ENCODE measurements at places on chromosomes 16 and 17.
A peak's percentile ranks its signal among the peaks of the same experiment; 100 is the strongest.

DNA sequence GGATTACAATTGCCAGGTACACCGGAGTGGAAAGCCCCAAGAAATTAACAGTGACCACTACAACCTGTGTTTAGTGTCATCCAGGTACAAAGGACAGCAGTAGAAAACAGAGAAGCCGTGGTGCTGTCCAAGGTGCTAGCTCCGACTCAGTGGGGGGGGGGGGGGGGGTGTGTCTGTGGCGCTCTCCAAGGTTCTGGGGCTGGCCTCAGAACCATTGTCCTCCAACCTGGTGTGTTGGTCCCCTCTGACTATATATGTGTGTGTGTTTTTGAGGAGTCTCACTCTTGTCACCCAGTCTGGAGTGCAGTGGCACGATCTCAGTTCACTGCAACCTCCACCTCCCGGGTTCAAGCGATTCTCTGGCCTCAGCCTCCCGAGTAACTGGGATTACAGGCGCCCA is 5.8 kb upstream of the ZNF23 start:
- peak; percentile 37 for DNase-seq

DNA sequence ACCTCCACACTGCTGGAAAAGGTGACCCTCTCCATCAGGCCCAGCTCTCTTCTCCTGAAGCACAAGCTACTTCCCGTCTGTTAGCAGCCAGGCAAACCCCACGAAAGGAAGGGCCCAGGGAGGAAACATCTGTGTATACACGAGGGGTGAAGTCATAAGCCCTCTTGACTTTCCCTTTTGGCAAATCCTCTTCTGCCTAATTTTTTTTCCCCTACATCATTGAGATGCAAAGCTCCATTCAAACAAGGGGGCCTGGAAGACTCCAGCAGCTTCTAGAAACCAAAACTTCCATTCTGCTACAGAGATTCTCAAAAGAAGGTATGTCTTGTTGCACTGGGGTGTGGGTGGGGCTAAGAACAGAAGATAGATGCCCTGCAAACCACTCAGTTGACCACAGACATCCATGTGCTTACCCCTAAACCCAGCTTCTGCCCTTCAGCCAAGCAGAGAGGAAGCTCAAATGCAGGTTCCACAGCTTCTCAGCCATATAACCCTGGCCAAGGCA is 145.6 kb upstream of the RCVRN start:
- DNase-seq: no peak

GRCh38 chr17:66676421-66676820 is 158.5 kb upstream of the CACNG5 start:
- DNase-seq: no peak

GRCh38 chr16:66521252-66521713 is 28.6 kb downstream of the TK2 start:
- DNase-seq: no peak

DNA sequence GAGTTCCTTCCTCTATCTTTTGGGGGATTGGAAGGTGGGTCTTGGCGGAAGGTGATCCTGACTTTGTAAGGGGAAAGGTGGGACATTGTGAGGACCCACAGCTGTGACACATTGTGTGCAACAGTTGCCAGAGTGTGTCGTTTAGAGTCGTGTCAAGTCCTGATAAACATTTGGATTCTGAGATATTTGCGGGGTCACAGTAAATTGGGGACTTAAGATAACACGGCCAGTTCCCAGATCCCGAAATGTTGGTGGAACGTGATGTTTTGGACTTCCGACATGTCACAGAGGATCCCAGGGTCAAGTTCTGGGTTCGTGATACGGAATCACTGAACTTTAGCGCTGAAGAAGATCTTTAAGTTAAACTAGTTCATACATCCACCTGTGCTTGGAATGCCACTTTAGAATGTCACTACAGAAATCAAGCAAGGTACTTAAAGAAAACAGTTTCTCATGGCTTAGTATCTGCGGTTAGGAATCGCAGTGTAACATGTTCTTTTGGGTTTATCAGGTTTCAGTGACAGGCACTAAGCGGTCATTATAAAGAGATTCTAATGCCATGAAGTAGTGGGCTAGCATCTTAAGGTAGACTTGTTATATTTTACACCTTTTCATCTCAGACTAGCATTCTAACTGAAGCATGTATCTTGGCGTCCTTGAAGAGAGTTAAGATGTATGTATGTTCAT is 815 bp downstream of the ATAD5 start:
- DNase-seq: no peak

- no peak for DNase-seq
Observed at GRCh38 chr16:68399456-68399855, 48.9 kb downstream of the SMPD3 start.

DNA sequence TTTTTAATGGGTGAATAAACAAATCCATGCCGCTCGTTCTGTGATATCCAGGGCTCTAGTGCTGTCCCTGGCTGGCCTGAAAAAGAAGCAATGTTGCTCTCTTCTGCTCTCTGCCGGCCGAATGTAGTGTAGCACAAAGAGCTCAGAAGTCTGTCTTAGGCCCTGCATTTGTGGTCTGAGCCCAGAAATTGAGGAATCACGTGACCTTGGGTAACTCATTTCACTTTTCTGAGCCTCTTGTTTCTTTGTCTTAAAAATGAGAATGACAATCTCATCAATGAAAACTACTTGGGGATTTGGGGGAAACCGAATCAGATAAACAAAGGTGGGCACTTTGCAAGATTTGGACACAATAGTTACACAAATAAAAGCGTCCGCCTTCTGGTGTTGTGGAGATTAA is 381.6 kb upstream of the ASIC2 start:
- peak; percentile 4 for DNase-seq

DNA sequence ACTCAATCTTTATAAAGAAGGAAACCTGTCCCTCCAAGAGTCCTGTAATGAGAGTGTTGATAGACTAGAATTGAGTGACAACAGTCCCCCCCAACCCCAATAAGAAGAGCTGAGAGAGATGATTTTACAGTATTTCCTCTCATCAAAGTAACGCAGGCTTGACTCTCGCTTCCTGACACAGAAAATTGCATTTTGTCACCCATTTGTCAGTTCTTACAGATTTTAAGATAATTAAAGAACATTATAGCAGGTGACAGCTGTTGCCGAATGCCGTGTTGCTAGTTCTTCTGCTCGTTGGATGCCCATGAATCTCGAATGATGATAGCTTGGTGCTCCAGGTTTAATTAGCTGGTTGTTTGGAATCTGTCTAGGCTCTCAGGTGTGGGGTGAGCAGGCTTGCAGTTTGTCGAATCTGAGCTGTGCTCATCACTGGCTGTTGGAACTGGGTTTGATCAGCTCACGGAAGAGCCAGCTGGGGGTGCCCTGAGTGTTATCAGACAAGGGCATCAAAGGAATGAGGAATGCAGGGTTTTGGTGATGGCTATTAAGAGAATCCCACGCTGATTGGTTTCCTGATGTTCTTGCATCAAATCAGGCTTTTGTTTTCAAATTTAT is 84.8 kb upstream of the CPHXL start:
- no peak for DNase-seq

DNA sequence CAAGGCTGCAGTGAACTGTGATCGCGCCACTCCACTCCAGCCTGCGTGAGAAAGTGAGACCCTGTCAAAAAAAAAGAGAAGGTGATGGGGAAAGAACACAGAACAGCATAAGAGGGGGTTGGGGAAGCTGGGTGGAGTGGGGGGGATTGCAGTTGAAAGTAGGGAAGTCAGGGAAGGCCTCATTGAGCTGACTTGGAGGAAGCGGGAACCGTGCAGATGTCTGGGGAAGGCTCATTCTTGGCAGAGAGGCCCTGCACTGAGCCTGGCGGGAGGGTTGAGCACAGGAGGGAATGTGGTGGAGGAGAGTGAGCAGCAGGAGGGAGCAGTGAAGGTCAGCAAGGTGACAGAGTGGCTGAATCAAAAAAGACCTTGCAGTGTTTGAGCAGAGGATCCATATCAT is 26.9 kb downstream of the IL4R start:
- DNase-seq: no peak

DNA sequence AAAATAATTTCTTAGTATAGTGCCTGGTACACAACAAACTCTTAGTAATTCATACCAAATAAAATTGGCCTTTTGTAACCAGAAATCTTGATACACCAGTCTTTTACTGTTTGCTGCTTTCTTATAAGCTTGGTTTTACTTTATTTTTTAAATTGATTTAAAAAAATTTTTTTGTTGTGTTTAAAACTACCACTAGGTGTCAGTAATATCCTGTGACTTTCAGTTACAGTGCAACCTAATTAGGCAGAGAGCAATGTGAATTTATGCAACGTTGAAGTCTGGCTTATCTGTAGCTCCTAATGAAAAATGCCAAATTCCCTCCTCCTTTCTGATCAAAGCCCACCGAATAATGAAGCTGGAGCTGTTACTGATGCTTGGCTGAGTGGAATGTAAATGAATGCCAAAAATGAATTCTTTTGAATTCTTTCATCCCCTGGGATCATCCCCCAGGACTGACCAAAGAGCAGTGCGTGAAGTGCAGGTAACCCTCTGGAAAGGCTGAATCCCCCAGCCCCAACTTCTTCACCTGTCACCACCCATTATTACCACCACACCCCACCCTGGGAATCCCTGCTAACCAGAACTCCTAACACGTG is 3.8 kb downstream of the ERCC4 start:
- no peak for DNase-seq

GRCh38 chr17:7318121-7318860 is 3.1 kb upstream of the GPS2 start:
- no peak for DNase-seq

GRCh38 chr16:79250502-79251098 is 349.9 kb downstream of the MAF start:
- no peak for DNase-seq

DNA sequence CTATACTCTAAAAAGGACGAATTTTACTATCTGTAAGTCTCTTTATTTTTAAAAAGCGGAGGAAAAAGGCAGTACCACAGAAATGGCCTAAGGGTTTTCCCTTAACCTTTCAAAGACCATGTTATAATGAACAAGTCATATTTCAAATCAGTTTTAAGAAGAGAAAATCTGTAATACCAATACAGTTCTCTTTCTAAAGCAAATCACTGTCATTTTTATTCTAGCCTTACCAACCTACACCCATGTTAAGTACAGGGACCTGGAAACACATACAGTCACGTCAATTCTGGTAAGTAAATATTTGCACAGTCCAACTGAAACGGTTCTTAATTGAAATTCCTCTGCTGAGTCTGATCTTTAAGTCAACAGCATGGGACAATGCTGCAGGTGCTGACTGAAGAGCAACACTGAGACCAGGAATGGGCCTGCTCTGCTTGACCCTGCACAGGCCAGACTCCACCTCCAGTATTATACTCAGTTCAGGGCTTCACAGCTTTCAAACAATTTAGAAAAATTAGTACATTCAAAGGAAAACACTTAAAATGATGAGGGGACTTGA is 20.2 kb downstream of the MBTPS1 start:
- no peak for DNase-seq

DNA sequence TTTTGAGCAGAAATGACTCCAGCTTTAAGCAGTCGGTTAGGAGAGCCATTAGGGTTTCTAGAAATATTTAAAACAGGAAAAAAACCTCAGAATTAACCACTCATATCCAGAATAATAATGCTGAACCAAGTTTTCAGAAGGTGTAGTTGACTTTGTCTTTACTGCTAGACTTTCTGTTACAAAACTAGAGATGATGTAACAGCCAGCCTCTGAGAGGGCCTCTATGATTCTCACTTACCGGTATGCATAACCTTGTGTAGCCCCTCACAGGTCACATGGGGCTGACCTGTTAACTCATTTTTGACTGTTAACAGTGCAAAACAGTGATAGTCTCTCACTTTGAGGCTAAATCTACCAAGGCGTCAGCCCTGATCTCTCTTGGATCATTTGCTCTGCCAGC is 74.3 kb downstream of the TEX14 start:
- DNase-seq: no peak

DNA sequence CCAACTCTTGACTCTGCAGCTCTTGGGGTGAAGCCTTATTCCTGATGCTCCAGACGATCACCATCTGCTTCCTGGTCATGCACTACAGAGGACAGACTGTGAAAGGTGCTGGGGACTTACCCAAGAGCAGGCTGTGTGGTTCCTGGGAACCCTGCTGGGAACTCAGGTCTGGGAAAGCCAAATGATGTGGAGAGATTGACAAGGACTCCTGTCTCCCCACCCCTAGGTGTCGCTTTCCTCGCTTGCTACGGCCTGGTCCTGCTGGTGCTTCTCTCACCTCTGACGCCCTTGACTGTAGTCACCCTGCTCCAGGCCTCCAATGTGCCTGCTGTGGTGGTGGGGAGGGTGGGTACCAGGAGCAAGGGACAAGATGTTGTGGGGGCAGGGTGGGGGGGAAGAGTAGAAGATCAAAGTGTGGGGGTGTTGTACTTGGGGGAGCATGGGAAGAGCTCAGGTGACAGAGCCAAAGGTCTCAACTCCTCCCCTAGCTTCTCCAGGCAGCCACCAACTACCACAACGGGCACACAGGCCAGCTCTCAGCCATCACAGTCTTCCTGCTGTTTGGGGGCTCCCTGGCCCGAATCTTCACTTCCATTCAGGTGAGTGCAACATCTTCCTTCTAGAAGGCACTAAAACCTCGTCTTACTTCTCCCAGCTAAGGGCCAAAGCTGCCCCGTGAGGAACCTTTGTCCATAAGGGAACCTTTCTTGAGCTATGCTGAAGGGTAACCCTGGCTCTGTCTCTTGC is 3.0 kb downstream of the SOX15 start:
- DNase-seq: no peak

- no peak for DNase-seq
Observed at GRCh38 chr16:973366-973765, 2.6 kb upstream of the LMF1 start.

DNA sequence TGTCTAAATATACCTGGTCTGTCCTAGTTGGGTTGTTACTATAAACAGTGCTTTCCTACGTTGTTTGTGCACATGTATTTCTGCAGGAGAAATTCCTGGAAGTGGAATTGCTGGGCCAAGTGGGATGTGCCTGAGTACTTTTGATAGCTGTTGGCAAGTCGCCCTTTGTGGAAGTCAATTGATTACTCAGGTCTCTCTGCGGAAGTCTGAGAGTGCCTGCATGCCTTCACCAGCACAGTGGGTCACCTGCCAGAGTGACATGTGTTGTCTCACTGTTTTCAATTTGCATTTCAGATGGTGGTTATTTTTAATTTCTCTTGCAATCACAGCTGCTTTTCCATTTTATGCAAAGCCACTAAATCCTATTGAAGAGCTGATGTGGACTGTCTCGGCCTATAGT is 2.3 kb upstream of the MVD start:
- DNase-seq: no peak

- peak; percentile 19 for DNase-seq
Observed at GRCh38 chr16:81204798-81205680, 33.5 kb upstream of the BCO1 start.

GRCh38 chr16:75002474-75002873 is 3.6 kb downstream of the ZNRF1 start:
- DNase-seq: no peak

- no peak for DNase-seq
Observed at GRCh38 chr17:36514856-36515255, 19.8 kb downstream of the MYO19 start.

DNA sequence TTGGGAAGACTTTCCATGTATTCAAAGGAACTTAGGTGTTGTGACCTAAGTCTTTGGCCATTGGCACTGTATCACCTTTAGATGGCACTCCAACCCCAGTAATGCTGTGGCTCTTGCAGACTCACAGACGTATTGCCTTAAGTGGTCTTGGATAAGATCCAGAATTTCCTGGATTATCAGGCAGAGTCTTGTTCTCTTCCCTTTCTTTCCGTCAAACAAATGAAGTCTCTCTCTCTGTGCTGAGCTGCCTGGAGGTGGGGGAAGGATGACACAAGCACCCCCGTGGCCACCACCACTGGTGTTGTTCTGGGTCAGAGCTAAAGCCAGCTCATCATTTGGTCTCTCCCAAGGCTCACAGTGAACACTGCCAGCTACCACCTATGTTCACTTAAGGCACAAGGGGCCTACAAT is 789.9 kb upstream of the KIF2B start:
- no peak for DNase-seq
